Activated naive CD4-positive, alpha-beta T cell treated with anti-CD3 and anti-CD28 coated beads, Interleukin-2, amount 10 ng/mL, durations not matched to agents 7 days and 5 days (primary cell): ENCODE measurements at places on chromosomes 3 and 15.

- no peak for DNase-seq
These were observed 15.4 kb downstream of the HOMER2 start for GRCh38 chr15:82936966-82937711.

GRCh38 chr3:11661827-11662226, 18.1 kb upstream of the VGLL4 start:
- DNase-seq: no peak

DNA sequence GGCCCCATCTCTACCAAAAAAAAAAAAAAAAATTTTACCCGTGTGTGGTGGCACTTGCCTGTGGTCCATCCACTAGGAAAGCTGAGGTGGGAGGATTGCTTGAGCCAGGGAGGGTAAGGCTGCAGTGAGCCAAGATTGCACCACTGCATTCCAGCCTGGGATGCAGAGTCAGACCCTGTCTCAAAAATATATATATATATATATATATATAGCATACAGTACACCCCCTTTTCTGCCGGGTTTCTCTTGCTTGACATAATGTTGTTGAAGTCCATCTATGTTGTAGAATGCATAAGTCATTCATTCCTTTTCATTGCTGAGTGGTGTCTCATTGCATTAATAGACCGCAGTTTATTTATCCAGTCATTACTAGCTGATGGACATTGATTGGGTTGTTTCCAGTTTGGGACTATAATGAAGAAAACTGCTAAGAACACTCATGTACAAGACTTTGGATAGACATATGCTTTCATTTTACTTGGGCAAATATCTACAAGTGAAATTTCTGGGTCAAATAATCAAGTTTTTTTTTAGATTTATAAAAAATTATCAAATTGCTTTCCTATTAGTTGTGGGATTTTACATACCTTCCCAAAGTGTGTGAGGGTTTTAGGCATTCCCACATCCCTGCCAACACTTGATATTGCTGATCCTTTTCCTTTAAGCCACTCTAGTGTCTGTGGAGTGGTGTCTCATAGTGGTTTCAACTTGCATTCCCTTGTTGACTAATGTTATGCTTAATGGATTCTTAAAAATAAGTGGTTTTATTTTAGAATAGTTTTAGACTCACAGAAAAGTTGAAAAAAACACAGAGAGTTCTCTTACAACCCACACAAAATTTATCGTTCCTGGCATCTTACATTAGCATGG, 2.1 kb upstream of the PRR20G start:
- DNase-seq: no peak

- no peak for DNase-seq
These were observed 1.7 kb downstream of the CCDC9B start for GRCh38 chr15:40338921-40339620.

DNA sequence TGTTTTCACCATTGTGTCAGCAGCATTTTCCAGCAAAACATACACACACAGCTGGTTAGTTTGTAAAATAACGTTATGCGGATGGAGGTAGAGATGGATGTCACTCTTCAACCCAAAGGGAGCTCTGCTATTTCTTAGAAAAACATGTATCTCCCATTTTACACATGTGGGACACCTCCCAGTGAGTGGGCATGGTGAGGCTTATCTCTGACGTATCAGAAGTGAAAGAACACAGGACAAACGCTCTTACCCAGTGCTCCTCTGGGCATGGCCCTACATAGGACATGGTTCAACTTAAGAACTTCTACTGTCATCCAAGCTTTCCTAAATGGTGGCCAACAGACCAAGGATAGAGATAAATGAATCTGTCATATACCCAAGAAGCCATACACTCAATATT, 2.1 kb downstream of the FAM240A start:
- no peak for DNase-seq

- DNase-seq: no peak
These were observed 4.1 kb downstream of the ITGB5 start for GRCh38 chr3:124882816-124883747.
